ENCODE measurements at places on chromosomes 6 and 20.

- DNase-seq, result no peak
These were observed 44.0 kb downstream of the MAP7 start for GRCh38 chr6:136506124-136506799.

DNA sequence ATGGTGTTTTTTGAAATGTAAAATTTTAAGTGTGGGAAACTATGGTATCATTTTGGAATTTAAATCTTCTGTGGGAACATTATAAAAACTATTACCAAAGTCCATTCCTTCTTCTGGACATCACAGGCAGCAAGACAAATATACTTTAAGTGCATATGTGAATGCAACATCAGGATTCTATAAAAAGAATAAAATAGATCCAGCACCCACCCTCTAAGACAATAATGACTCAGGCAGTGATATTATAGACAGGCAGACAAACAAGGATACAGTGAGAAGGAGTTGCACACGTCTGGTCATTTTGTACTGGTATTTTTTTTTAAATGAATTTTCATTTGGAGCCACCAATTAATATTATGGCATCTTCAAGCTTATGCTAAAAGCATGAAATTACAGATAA lies 21.1 kb upstream of the NEDD9 start:
- no peak for DNase-seq

- DNase-seq, result no peak
These were observed 13.4 kb downstream of the RAE1 start for GRCh38 chr20:57364451-57364850.

- no peak for DNase-seq
These were observed 48.2 kb upstream of the TENT5A start for GRCh38 chr6:81800666-81801065.

DNA sequence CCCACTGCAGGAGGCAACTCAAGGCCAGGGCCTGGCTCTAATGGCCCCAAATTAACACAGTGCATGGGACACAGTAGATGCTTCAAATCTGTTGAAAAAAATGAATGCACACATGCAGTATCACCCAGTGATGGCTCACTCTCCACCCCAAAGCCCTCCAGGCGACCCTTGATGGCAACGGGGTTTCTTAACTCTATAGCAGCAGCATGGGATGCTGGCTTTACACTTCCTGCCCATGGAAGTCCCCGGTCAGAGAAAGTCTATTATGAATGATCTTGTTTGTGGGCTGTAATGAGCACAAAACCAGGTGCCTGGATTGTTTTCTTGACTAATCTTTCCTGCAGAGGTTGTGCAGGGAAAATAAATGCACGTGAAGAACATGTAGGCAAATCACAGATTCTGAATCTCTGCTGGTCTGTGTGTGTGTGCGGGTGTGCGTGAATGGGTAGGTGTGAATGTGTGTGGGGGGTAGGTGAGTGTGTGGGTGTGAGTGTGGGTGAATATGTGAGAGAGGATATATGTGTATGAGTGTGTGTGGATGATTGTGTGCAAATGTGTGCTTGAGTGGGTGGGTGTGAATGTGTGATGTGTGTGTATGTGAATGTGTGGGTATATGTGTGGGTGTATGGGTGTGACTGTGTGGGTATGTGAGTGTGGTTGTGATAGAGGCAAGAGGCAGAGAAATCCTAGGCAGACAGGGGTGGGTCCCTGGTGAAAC lies 60.1 kb upstream of the MLN start:
- peak; percentile 12 for DNase-seq

GRCh38 chr20:12289465-12289864 lies 371.8 kb downstream of the BTBD3 start:
- no peak for DNase-seq

GRCh38 chr6:44606504-44606903 lies 219.0 kb downstream of the CDC5L start:
- no peak for DNase-seq

DNA sequence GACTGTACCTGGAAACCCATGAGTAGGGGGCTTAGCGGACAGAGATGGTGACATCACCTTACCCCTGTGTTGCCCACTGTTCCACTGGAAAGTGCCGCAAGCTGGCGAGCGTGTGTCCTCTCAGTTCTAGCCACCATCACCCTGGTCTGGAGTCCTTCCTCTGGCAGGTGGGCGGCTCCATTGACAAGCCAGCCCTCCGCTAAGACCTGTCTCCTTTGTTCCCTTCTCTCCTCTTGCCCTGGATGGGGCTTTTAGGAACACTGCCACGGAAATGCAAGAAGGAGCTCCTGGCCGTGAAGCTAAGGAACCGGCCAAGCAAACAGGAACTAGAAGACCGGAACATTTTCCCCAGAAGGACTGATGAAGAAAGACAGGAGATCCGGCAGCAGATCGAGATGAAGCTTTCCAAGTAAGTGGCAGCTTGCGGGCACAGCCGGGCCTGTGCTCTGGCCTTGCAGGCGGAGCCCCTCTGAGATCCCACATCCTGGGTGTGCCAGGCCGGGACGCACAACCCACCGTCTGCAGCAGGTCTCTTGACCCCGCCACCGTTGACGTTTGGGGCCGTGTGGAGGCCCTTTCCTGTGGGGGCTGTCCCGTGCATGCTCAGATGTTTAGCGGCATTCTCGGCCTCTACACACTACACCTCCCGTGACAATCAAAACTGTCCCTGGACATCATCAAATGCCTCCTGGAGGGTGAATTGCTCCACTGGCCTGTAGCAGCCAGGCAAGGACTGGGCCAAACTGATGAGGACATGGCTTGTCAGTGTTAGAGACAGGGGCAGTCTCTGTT lies 127.5 kb downstream of the SYCP2 start:
- DNase-seq, result no peak

- no peak for DNase-seq
These were observed 1065.8 kb upstream of the EYS start for GRCh38 chr6:66772800-66773199.

DNA sequence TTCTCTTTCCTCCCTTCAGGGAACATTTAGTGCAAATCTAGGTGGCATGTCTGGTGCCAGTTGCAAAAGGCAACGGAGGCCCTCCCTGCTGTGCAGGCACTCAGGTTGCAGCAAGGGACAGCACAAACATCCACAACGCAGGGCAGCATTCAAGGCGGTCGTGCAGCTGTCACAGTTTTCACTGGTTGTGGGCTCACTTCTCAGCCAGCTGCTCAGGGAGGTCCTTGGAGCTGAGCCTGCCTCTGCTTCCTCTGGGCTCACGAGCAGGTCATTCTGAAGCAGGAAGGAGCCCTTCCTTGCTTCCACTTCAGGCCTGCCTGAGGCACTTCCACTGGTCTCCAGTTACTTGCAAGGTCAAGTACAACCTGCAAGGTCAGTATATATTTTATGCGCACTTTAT lies 3.8 kb upstream of the NPEPL1 start:
- no peak for DNase-seq

GRCh38 chr6:157996201-157996712 lies 14.6 kb downstream of the SYNJ2 start:
- no peak for DNase-seq

GRCh38 chr20:10781526-10781925 lies 107.7 kb upstream of the JAG1 start:
- no peak for DNase-seq

GRCh38 chr6:156988276-156989158 lies 211.3 kb downstream of the ARID1B start:
- no peak for DNase-seq

DNA sequence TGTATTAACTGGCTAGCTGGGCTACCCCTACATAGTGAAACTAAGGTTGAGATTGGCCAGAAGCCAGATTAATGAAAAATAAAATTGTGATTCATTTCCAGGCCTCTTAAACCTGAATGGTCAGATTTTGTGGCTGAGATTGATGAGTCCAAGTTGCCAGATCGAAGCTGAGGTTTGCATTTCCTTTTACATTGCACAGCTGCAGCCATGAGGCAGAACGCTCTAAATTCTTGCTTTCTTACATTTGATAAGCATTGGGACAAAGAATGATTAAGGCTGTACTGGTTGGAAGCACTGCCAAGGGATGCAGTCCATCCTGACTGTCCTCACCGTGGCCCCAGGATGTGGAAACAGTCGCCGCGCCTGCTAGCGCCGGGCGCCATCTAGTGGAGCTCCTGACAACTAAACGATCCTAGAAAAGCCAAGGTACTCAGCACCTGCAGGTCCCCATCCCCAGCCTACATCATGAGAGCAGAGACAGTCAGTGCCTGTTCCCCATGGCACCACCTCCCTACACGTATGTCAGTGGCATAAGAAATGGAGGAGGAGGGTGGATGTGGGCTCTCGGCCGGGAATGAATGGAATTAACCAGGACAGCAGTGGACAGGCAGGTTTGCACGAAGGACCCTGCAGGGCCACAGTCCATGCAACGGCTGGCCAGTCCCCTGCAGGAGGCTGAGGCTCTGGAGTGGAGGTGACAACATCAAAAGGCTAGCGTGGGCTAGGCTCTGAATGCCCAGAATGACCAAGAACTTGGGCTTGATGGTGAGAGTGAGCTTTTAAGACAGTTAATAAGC lies 19.0 kb downstream of the PXDC1 start:
- DNase-seq, result peak; percentile 67

DNA sequence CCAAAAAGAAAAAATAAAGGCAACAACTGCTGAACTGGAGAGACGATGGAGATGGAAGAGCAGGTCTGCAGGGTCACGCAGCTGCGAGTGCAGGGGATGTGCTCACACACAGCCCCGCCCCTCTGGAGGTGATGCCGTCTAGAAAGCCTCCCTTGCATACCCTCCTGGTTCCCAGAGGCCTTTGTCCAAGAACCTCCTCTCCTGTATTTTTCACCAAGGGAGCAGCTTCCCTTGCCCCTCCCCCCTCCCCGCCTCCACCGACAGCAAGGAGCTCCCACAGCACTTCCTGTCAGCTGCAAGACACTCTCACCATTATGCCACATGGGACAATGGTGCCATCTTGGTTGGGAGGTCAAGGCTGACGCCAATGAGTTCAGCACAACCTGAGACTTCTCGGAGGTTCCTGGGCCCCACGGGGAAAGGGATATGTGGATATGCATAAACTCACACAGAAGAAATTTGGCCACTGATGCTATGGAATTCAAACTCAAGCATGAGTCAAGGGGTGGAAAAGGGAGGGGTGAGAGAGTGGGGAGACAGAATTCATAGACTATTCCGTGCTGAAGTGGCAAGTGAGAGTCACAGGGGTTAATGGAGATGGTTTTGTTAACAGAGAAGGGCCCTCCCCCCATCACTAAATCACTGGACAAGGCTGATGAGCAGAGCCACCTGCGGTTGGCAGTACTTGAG lies 132.9 kb downstream of the SCML4 start:
- no peak for DNase-seq

DNA sequence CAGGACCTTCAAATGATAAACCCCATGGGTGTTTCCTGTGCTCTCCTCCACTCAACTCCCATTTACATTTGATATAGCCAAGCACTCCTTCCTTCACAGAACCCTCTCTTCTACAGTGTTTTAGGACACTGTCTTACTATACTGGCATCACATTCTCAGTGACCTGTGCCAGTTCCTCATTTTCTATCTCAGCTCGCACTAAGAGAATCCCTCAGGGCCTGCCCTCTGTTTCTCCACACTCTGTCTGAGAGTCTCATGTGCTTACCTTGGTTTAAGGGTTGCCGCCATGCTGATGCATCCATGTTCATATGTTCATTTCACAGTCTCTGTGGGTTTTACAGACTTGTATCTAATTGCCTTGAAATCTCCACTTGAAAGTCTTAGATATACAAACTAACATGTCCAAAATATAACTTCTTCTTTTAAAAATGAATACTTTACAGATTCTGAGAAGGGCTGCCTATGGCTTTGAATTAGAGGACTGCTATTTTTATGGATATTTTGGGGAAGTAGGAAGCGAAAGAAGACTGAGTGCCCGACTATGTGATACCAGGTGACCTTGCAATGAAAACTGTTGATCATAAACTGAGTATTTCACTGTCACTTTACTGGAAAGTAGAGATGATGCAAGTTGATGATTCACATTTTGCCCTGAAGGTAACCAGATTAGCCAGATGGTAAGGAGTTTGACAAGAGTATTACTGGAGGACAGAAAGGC lies 153.1 kb upstream of the SIM1 start:
- no peak for DNase-seq

- no peak for DNase-seq
These were observed 5.9 kb downstream of the WRNIP1 start for GRCh38 chr6:2771079-2771478.

- DNase-seq, result peak; percentile 26
These were observed 33.0 kb downstream of the SYNJ2 start for GRCh38 chr6:158014505-158015187.

DNA sequence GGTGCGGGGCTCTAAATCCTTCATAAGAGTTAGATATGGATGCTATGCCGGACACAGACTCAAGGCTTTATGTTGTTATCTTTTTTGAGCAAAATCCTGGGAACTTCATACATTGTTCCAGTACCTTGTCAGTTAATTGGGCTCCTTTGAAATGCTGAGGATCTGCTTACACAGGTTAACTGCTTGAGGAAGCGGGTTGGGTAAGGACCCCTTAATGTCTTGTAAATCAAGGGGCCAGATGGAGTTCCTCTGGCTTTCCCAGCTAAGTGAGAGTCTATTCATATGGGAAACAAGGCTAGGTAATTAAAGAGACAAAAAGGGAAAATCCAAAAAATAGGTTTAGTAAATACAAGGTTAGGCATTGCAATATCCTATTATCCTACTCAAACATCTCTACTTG lies 141.5 kb downstream of the OR2B2 start:
- no peak for DNase-seq

GRCh38 chr6:6851059-6851948 lies 256.5 kb upstream of the RREB1 start:
- peak; percentile 16 for DNase-seq

DNA sequence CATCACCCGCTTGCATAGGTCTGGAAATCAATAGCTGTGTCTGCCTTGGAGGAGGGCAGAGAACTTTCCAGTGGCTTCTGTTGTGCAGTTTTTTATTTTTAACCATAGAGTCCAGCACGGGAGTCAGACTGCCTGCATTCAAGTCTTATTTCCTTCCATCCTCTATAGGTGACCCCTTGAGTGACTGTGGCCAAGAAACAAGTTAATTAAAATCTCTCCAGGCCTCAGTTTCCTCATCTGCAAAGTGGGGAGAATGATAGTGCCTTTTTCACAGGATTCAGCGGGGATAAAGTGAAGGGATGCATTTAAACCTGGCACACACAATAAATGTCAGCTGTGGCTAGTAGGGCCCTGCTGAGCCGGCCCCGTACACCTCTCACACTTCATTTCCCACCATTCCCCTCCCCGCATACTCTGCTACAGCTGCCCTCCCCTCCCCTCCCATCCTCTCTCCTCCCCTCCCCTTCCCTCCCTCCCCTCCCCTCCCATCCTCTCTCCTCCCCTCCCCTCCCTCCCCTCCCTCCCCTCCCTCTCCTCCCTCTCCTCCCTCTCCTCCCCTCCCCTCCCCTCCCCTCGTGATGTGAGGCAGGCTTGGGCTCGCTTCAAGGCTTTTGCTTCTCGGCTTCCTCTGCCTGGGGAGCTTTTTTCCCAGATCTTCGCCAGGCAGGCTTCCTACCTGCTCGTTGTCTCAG lies 150.5 kb downstream of the TFAP2C start:
- no peak for DNase-seq

DNA sequence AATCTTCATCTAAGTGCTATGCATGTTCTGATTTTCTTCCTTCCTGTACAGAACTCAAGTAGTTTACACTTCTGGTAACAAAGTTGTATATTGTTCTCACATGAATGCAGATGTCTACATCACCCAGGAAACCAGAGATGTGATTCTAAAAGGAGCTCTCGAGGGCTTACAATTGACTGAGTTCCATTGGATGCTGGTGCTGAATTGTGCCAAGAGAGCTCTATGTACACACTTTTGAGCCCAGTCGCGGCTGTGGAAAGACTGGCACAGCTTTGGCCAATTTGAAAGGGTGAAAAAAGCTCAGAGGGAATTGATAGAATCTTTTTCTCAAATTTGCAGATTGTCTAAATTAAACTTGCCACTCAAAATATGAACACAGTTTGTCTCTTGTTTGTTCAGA lies 340.7 kb downstream of the LMBRD1 start:
- no peak for DNase-seq

Data from activated CD4-positive, alpha-beta T cell treated with anti-CD3 and anti-CD28 coated beads, Interleukin-2, amount 50 U/mL, for 16 hours (primary cell).